Effector CD4-positive, alpha-beta T cell (primary cell): ENCODE measurements at places on chromosomes 5 and 9.

- DNase-seq, result no peak
Measured at GRCh38 chr9:132216861-132217619, 55.2 kb downstream of the NTNG2 start.

DNA sequence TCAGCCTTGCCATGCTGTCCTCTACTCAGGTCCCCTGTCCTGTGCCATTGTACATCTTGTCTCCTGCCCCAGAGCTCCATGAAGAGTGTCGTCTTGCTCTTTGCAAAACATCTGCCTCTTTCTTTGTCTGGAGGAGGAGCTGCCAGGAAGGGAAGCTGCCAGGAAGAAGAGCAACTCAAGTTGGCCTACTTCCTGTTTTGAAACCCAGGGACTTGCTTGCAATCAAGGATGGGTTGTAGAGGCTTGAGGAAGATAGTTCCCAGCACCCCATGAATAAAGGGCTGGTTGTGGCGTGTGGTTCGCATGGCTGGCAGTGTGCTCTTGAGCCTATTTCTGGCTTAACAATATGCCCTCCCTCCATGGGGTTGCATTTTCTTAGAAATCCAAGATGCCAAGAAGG lies 53.0 kb upstream of the CPEB4 start:
- DNase-seq, result no peak

DNA sequence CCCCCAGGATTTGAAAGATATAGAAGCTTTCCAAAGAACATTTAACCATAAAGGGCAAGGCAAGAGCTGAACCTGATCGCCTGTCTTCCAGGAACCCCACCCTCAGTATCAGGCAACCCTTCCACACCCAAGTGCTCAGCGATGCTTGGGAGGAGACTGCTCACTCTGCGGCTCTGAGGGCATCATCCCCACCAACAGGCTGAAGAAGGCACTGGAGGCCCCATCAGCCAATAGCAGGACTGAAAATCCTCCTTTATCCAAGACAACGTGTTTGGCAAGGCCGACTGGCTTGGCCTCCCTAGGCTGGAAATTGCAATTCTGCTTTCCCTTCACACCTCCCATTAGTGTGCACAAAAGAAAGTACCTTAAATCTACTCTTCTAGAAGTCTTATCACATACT lies 1.4 kb upstream of the PPP2CA start:
- no peak for DNase-seq

GRCh38 chr5:34957857-34958690 lies 28.7 kb downstream of the DNAJC21 start:
- DNase-seq, result no peak

DNA sequence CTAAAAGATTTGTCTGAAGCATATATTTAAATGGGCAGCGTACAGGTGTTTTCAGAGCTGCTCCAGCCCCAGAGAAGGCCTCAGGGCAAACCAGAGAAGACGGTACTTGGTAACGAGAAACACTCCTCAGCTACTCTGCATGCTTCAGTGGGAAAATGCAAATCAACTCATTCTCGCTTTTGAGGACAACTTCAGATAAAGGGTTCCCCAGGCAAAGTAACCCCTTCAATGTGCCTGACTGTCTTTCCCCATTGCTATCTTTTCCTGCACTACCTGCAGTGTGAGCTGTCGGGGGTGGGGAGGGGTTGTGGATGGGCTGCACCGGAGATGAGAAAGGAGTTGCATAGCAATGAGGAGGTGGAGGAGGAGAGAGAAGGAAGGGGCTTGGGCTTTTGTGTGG lies 339.7 kb upstream of the CLINT1 start:
- DNase-seq, result no peak

- DNase-seq, result no peak
Measured at GRCh38 chr5:169988206-169988605, 7.9 kb upstream of the INSYN2B start.

- no peak for DNase-seq
Measured at GRCh38 chr9:38747067-38747466, 27.1 kb upstream of the FAM240B start.

GRCh38 chr9:73038613-73039012 lies 85.8 kb upstream of the ALDH1A1 start:
- DNase-seq, result no peak

DNA sequence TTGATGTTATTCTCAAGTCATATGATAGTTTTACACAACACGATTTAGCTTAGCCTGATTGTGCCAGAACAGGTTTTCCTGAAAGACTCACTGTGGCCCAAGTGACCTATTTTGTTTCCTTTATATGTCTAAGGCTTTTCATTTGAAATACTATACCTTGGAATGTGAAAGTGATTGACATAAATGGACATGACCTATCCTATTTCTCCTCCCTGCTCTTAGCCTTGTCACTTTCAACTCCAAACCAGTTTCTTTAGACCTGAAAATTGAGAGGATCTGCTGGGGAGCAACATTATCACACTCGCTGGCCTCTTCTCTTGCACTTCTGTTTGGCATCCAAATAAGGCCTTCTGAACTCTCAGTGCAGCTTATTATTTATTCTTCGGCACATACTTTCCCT lies 496.8 kb downstream of the MAT2B start:
- DNase-seq, result no peak

DNA sequence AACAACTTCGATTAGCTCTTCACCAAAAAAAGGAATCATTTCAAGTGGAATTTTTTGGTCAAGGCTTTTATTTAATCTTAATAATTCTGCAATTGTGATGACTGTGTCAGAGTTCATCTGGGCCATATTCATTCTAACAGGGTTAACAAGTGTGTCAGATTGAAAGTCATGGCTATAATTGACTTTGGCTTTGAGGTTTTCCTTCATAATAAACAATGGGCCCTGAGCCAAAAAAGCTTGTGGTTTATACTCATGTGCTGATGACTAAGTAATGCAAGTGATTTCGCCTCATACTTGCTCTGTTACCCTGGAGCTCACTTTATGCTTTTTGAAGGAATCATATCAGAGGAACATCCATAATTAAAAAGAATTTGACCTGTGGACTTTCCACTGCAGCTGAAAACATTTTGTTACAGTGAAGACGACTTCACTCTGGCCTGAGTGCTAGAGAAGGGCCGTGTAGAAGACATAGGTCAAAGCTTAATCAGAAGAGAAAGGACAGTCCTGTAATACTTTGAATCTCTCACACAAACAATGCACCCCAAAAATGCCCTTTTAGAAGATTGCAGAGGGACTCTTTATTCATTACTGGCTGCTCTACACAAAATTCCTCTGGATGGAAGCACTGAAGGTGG lies 101.7 kb downstream of the GDNF start:
- no peak for DNase-seq

GRCh38 chr9:20863945-20864344 lies 167.5 kb downstream of the HACD4 start:
- no peak for DNase-seq

DNA sequence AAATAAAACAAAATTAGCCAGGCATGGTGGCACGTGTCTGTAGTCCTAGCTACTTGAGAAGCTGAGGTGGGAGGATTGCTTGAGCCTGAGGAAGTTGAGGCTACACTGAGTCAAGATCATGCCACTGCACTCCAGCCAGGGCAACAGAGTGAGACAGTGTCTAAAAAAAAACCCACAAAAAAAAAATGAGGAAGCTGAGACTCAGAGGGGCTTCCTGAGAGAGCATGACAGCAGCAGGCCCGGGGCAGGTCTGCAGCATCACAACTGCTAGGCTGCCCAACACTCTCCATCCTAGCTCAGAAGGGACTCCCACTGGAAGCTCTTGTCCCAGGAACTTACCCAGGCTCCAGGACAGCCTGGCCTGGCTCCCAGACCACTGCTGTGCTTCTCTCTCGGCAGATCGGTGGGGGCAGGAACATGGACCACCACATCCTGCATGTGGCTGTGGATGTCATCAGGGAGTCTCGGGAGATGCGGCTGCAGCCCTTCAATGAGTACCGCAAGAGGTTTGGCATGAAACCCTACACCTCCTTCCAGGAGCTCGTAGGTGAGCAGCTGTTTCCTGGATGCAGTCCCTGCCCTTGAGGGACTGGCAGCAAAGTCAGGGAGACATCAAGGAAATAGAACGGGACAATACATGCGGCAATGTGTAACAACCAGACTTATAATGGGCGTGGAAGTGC lies 19.1 kb downstream of the PTGS1 start:
- no peak for DNase-seq

GRCh38 chr5:33738097-33738496 lies 153.7 kb downstream of the ADAMTS12 start:
- DNase-seq, result no peak

DNA sequence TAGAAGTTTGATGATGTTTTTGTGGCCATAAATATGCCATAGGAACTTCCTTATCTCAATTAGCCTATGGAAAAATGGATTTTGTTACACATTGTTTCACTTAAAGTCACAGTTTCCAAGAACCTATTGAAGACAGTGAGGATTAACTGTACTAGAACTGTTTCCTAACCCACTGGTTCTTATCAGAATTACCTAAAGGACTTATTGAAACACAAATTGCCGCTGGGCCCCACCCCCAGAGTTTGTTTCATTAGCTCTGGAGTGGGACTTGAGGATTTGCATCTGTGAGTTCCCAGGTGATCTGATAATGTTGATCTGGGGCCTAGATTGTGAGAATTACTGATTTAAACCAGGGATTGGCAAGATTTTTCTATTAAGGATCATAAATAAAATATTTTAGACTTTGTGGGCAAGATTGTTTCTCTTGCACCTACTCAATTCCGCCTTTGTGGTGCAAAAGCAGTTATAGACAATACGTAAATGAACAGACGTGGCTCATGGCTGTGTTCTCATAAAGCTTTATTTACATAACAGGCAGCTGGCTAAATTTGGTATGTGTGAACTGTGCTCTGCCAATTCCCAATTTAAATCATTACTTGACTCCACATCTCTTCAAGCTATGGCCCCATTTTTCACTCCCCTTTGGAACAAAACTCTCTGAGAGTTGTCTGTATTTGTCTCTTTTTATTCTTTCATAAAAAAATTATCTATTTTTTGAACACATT lies 9.3 kb downstream of the JAK2 start:
- DNase-seq, result no peak

GRCh38 chr9:129484352-129485000 lies 136.4 kb downstream of the C9orf50 start:
- DNase-seq, result no peak

DNA sequence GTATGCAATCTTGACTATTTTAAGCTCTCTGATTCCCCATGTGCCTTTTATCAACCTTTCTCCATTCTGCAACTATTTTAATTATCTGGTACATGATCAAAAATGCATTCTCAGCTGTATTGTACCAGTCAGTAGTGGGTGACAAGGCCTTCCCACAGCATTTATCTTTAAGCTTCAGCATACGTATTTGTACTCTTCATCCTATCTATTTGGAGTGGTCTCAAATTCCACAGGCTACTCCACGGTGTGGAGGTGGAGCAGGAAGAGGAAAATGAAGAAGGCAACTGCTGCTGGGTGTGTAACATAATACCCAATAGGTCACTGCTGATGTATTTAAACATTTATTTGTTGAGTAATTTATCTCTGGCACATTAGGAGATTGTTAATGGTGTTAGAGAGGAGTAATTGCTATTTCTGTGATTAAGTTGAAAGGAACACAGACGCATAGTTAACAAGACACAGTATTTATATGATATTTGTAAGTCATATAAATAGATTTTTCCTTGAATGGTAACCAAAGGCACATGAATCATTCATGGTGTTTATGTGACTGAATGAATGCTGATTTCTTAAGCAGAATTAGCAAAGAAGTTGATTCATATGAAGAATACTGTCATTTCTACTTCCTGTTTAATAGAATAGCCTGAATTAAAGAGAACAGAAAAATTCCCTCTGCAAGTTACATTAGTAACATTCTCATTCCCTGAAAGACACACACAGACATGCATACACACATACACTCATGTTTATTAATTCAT lies 153.8 kb upstream of the NR3C1 start:
- DNase-seq, result no peak

- DNase-seq, result no peak
Measured at GRCh38 chr5:79850316-79850822, 140.7 kb downstream of the MTX3 start.

DNA sequence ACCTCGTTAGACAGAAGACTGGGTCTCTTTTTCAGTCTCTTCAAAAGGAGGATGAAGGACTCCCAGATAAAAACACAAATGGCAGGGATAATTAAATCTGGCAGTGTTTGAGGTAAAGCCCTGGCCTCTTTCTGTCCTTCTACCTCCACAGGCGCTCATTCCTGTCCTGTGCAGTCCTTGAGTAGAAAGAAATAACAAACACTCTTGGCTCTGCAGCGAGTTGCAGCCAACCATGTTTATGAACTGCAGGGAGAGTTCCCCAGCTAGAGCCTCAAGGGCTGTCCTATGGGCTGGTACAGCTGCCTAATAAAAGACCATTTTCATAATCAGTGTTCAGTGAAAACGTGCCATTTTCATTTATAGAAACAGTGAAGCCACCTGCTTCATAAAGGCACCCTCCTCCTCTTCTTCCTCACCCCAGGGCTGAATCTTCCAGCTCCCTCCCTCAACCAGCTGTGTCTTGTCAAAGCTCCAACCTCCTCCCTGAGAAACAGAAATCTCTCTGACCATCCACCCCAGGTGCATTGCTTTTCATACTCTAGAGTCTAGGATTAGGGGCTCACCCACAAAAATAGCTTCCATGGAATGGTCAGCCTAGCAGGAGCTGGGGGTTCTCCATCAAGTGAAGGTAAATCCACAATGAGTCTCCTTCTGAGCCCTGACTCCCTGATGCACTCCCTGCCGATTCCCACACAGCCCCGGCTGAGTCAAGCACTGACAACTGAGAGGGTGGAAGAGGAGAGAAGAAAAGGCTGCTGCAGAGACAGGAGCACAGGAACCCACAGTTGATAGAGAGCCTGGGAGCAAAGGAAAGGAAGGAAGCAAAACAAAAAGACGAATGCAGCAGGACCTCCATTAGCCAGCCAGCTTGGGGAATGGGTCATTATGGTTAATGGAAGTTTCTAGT lies 150.7 kb downstream of the CMYA5 start:
- DNase-seq, result no peak

DNA sequence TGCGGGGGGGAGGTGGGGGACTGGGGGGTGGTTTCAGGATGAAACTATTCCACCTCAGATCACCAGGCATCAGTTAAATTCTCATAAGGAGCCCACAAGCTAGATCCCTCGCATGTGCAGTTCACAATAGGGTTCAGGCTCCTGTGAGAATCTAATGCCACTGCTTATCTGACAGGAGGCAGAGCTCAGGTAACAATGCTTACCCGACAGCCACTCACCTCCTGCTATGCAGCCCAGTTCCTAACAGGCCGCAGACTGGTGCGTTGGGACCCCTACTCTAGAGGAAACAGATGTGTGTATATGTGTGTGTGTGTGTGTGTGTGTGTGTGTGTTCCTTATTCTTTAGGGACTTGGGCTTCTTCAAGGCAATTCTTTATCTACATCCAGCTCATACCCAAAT lies 352.3 kb upstream of the CCNH start:
- no peak for DNase-seq

GRCh38 chr9:28882529-28882928 lies 1309.2 kb upstream of the C9orf72 start:
- no peak for DNase-seq

GRCh38 chr5:113017881-113018635 lies 41.5 kb downstream of the DCP2 start:
- no peak for DNase-seq
